Right ventricle myocardium superior (tissue), 1 donor: ENCODE measurements at places on chromosomes 4 and X.

GRCh38 chr4:128107766-128108165, 46.7 kb downstream of the LARP1B start:
- DNase-seq: no peak

GRCh38 chrX:6002056-6002455, 226.6 kb downstream of the NLGN4X start:
- no peak for DNase-seq

DNA sequence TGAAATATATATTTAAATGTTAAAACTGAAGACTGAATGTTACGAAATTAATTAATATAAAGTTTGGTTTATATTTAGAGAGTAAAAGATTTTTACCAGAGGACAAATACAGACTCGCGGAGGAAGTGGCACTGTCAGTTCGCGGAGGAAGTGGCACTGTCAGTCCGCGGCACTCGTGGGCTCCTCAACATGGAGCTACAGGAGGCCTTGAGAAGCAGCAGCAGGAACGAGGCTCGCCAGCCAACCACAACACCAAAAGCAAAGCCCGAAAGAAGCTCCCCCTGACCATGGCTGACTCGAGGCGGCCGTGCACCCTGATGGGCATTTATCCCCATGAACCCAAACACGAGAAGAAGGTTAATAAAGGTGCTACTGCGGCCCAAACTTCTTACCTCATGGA, 125.3 kb upstream of the PABPC4L start:
- DNase-seq: no peak

GRCh38 chr4:5933996-5934831, 41.3 kb upstream of the CRMP1 start:
- no peak for DNase-seq

DNA sequence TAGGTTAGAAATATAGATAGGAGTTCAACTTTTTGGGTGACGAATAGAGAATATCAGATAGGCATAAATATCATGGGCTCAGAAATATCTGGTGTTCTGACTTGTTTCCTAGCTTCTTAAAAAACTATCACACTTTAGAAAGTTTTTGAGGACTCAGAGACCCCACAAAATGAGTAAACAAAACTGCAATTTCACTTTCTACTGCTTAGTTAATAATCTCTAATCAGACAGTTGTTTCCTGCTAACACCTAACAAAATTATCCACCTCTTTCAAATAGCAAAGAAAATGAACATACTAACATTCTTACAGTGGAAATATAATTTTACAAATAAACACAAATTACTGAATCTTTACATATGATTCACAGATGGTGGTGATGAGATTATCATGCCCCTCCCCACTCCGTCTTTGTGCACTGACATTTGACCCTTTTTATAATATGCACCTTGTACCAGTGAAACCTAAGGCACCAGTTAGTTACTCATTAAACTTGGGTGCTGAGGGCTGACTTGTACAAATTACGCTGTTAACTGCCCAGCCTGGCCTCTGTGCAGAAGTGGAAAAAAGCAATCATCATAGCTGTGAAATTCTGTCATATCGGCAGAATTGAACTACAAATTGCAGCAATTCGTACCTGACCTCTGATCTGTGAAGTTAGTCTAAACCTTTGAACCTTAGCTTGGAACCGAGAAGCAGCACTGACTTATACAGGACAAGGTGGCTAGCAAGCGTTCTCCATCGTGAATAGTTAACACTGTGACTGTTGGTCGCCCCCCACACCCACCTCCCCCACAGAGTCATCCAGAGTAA, 138.7 kb downstream of the CHRNA9 start:
- DNase-seq: no peak

DNA sequence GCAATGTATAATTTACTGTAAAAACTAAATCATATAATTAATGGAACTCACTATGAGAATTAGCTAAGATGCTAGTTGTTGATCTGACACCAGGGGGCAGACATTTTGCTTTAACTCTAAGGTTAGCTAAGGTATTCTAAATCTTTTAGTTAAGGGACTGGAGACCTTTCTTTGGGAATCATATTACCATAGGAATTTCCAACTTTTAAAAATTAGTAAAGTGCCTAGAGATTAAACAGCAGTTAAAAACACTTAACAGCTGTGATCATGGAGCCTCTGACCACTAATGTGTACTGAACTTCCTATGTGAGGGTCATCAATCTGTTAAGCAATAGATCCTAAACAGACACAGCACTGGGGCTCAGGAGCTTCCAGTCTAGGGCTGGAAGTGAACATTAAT, 226.6 kb downstream of the NSUN7 start:
- DNase-seq: no peak

- DNase-seq: no peak
Observed at GRCh38 chr4:108303488-108304177, 134.9 kb upstream of the LEF1 start.

DNA sequence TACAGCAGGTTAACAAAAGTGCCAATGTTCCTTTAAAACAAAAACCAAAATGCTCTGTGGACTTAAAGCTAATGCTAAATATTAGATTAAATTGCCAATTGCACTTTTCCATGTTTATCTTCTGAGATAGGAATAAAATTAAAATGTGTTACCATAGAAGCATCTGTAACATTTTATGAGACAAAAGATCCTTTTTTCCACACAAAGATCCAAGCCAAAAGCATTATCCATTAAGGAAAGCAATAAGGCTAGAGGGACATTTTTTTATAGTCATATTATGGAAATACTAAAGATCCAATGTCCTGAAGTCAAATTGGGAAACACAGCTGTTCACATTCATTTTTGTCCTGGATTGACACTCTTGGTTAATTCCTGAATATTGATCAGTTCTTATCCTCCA, 73.6 kb downstream of the PALLD start:
- no peak for DNase-seq

DNA sequence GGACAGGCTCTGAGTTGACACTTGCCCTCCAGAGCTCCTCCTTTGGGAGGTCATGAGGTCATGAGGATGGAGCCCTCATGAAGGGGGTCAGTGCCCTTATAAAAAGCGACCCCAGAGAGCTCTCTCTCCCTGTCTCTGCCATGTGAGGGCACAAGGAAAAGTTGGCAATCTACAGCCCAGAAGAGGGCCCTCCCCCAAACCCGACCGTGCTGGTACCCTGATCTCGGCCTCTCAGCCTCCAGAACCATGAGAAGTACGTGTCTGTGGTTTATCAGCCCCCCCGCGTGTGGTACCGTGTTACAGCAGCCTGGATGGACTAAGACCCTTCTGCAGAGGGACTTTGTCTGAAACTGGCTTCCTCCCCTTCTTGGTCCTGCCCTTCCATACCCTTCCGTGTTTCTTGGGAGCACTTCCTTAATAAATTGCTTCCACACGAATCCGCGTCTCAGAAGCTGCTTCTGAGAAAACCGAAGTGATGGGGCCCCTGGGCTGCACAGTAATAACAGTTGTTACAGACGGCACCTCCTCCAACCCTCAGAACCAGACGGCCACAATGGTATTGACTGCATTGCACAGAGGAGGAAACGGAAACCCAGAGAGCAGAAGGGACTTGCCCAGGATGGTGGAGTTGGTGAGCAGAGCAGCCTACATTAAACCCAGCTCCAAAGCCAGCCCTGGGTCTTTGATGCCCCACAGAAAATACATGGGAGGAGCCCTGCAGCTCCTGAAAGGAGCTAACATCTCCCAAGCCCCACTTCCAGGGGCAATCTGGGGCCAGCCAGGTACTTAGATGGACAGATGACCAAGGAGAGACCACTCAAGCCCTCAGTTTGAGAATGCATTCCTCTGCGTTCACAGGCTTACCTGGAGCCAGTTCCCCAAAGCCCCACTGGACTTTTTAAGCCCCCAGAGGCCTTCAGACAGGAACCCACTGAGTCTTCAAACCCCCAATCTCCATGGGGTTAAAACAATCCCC, 242.7 kb downstream of the BCOR start:
- DNase-seq: no peak

DNA sequence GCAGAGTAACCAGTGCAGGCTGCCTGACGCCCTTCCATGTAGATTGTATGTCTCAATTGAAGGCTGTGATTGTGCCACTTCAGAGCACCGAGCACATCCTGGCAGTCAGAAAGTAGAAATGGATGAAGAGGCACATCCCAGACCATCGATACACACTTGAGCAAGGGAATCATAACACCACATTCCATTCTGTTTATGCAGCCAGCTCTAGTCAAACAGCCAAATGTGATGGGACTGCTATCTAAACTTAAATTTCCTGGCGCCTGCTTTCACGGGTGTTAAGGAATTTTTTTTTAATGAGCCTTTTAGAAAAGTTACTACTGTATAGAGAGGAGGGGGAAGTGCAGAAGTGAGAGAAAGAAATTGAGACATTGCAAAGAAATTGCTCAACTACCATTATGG, 84.4 kb downstream of the PPARGC1A start:
- no peak for DNase-seq

GRCh38 chr4:159191989-159192388, 89.1 kb downstream of the RAPGEF2 start:
- no peak for DNase-seq

DNA sequence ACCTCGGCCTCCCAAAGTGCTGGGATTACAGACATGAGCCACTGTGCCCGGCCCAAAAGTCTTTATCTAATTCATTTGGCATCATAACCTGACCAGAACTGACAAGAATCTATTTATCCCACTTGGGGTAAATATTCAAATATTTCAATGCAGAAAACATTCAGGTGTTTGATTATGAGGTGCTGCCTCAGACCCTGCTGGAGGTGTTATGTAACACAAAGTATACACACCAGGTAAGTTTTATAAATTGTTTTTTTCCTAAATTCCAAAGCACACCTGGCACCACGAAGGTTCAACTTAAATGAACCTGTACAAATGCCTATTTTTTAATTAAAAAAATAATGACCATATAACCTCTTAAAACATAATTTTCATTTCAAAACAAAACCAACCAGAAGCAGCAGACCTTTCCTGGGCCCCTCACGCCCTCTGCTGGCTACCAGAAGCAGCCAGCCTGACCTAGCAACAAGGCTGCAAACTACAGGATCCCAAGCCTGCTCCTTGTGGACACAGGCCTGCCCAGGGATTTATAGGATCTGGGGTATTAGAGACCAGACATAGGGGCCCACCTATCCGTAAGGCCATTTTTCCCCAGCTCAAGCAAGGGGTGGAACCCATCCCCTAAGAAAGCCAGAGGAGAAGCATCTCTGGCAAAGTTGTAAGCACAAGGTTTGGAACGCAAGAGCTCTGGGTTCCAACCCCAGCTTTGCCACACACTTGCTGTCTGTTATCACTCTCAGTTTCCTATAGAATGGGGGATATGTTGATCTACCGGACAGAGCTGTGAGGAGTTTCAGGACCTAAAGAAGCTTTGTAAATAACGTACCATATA, 11.7 kb downstream of the OTUD5 start:
- peak; percentile 47 for DNase-seq

DNA sequence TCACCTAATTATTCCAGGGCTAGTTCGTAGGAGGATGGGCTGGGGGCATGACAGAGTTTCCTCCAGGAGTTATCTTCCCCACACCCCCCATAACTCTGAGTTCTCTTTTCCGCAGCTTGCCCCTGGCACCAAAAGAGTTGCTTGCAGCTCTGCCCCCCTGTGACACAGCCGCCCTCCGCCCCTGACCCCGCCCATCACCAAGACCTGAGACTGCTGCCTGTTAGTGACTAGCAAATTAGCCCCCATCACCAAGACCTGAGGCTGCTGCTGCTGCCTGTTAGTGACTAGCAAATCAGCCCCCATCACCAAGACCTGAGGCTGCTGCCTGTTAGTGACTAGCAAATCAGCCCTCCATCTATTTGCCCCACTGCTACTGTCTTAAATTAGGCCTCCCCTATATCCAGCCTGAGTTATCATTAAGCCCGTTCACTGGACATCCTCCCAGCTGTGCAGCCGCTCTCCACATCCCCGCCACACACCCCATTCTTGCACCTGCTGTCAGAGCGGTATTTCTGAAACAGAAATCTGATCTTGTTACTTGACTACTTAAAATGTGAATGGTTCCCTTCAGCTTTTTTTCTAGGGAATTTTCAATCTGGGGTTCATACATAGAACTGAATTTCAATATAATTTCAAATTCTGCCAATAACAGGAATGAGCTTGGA, 1.5 kb upstream of the PAPSS1 start:
- peak; percentile 50 for DNase-seq

- DNase-seq: no peak
Observed at GRCh38 chr4:61202638-61203435, 2.7 kb downstream of the ADGRL3 start.

GRCh38 chr4:153655928-153656327, 28.2 kb upstream of the TLR2 start:
- peak; percentile 70 for DNase-seq

GRCh38 chrX:109511113-109511512, 25.5 kb upstream of the NXT2 start:
- no peak for DNase-seq

DNA sequence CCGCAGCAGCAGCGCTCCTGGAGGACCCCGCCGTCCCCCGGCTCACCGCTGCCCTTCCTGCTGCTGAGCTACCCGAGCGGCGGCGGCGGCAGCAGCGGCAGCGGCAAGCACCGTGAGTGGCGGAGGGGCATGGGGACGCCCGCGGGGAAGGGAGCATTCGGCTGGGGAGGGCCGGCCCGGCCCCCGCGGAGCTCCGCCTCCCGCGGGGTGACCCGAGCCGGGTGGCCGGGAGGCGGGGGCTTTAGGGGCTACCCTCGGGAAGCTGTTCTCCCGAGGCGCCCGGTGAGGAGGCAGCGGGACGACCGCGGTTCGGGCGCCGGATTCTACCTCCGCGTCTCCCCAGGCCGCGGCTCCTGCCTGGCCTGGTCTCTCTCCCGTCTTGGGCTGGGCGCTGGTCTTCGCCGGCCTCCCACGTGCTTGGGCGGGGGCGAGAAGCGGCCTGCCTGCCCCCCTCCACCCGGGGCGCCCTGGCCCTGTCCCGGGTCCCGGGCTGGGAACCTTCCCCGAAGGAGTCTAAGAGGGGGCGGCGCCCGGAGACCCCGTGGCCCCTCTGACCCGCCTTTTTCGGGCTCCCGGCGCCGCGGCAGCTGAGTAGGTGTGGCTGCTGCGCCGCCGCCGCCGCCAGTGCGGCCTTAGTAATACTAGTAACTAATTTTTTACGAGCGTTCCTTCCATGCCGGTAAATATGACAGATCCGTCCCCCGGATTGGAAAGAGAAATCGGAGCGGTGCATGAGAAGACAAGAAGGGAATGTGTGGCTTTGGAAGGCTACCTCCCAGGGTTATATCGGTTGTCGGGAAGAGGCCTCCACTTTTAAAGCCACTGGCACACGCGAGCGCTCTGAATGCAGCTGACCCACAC, 16.4 kb upstream of the RUFY3 start:
- DNase-seq: peak; percentile 87

- DNase-seq: no peak
Observed at GRCh38 chrX:136464589-136464988, 23.2 kb upstream of the BRS3 start.

- no peak for DNase-seq
Observed at GRCh38 chr4:15786743-15787142, 8.6 kb downstream of the CD38 start.

GRCh38 chr4:137601934-137602333, 69.6 kb upstream of the PCDH18 start:
- DNase-seq: no peak

GRCh38 chr4:27182211-27182610, 321.6 kb downstream of the STIM2 start:
- DNase-seq: no peak
